Caco-2 (cell line): ENCODE measurements at places on chromosomes 2 and 18. TPM values are rescaled to one million over a fixed set of nuclear protein-coding genes. Genes with fewer than 3 reads are reported as not detected.

DNA sequence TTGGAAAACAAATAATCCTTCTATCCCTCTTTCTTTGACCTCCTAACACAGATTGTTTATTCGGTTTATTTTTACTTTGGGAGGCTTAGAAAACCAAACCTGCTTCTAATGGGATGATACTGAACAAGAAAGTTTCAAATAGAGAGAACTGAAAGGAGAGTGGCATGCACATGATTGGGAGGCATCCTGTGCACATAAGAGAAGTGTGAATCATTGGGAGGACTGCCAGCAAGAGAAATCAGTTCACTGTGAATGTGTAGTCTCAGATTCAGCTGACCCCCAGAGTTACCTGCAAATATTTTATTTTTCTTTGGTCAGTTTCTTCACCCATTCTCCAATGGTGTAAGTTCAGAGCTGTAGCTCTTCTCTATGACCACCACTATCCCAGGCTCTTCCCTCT is 1363.2 kb upstream of the ACVR2A start:
- no peaks in the 10 kb centered on the region for H3K36me3 ChIP-seq
- H3K27ac ChIP-seq = no peak overlapping the region
- H3K4me3 ChIP-seq = no peak overlapping the region
- peaks cover 21% of the 10 kb centered on the region for H3K4me1 ChIP-seq
- H3K27me3 ChIP-seq = no peaks in the 10 kb centered on the region

DNA sequence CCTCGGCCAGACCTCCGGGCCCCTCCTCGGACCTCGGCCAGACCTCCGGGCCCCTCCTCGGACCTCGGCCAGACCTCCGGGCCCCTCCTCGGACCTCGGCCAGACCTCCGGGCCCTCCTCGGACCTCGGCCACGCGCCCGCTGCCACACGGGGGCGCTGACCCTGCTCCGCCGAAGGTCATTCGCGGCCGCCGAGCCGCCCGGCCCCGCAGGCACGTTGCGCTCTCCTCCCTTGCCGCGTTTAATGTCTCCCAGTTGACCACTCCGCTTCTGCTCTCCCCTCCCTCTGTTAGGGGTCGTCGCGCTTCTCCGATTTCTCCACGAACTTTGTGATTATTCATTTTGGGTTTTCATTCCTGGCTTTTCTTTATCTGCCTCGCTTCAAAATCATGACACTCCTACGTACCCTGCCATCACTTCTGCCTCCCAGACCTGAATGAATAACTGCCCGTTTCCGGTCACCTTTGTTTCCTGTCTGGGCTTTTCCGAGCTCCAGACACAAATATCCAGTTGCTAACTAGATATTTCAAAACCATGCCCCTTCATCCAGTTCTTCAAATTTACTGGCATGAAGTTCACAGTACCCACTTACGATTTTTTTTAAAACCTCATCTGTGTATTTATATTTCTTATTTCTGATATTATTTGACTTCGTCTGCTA is 14.8 kb upstream of the COLEC12 start:
- no peak for DNase-seq
- H3K4me1 ChIP-seq = peaks cover 12% of the 10 kb centered on the region; the same call in 1 of the 2 replicates
- no peaks in the 10 kb centered on the region for H3K27me3 ChIP-seq
- H3K27ac ChIP-seq = peak overlapping the region; percentile 70

- no peak for DNase-seq
- H3K4me3 ChIP-seq = no peak overlapping the region
Measured at GRCh38 chr18:75407468-75408437, 19.8 kb downstream of the SMIM21 start.

DNA sequence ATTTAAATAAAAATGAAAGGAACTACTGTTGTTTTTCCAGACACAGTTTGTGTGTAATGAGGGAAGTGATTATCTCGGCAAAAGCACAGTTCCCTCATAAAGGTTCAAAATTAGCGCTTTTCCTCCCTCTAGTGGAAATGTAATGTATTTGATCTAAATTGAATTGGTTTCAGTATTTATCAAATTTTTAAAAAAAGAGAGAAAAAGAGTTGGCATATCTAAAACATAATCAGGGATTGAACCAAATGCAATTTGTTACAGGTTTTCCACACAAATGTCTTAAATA is 37.5 kb downstream of the CMPK2 start:
- no peak for DNase-seq
- H3K27me3 ChIP-seq = no peaks in the 10 kb centered on the region
- no peaks in the 10 kb centered on the region for H3K36me3 ChIP-seq
- H3K4me1 ChIP-seq = no peaks in the 10 kb centered on the region

The TMEM247 gene
- not detected in 2 replicates for total RNA-seq

DNA sequence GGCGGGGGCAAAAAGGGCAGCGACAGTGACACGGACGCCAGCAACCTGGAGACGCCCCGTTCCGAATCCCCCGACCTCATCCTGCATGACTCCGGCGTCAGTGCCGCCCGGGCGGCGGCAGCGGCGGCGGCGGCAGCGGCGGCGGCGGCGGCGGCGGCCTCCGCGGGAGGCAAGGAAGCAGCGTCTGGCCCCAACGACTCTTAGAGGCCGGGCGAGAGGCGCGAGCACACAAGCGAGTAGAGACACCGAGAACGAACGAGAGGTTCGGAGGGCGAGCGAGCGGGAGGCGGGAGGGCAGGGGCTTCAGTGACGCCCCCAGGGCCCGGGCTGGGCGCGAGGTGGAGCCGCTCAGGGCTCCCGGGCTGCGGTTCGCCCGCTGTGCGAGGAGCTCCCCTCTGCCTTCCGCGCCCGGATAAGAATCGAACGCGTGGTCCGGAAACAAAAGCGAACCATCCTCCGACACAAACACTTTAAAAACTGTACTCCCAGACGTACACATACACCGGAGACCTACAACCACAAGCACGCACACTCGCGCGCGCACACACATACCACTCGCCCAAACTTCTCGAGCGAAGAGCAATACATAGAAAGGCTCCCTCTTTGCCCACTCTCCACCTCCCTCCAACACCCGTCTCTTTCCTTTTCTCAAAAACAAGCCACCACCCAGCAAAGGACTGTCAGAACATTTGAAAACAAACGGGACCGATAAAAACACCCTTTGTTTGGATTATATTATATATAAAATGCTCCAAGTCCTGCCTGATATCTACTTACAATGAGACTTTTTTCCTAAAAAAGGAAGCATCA is 2.8 kb downstream of the SP9 start:
- H3K4me3 ChIP-seq = peak overlapping the region; percentile 98
- H3K27ac ChIP-seq = peak overlapping the region; percentile 87
- no peaks in the 10 kb centered on the region for H3K4me1 ChIP-seq
- H3K36me3 ChIP-seq = no peaks in the 10 kb centered on the region
- peaks cover 2% of the 10 kb centered on the region; the same call in 1 of the 2 replicates for H3K27me3 ChIP-seq

The TDRD15 gene
- not detected in 2 replicates for total RNA-seq
